ENCODE measurements at places on chromosomes 12 and 14. TPM values are rescaled to one million over a fixed set of nuclear protein-coding genes. Genes with fewer than 3 reads are reported as not detected.
A peak's percentile ranks its signal among the peaks of the same experiment; 100 is the strongest.

- no peak overlapping the region for H3K27ac ChIP-seq
- no peak for DNase-seq
- no peak overlapping the region for H3K4me3 ChIP-seq
- no peaks in the 10 kb centered on the region for H3K27me3 ChIP-seq
Measured at GRCh38 chr14:65054471-65055085, 47.7 kb downstream of the MAX start.

DNA sequence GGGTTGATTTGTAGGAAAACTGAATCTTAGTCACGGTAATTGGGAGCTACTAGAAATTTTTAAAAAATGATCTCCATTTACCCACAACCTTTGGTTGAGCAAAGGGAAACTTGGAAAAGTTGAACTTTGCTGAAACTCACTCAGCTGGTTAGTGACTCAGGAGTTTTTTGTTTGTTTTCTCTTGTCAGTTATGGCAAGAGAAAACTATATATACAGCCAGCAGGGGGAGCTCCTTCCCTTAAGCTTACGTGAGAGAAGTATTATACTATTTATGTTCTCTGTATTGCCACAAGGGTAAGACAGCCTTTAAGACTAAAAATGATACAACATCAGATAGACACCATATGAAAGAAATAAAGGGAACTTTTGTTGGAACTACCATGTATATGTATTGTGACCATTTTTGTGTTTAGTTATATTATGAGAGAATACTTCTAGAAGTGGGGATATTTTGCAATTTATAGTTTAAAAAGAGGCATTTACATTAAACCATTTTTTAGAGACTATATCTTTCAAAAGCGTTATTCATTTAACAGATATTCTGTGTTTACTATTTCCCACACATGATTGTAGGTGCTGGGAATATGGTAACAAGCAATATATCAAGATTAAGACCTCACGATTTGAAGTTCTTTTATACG lies 28.1 kb upstream of the TBC1D30 start:
- H3K27ac ChIP-seq: no peak overlapping the region
- no peaks in the 10 kb centered on the region for H3K4me1 ChIP-seq
- peak; percentile 70 for DNase-seq
- H3K36me3 ChIP-seq: no peaks in the 10 kb centered on the region

DNAAF2 gene
- total RNA-seq: 11.5 TPM

LRTM2 gene
- not detected for total RNA-seq

MGST1 gene
- 4.6 TPM for total RNA-seq
